Stimulated activated CD8-positive, alpha-beta memory T cell treated with anti-CD3 and anti-CD28 coated beads, Interleukin-4, amount 100 ng/mL, for 1 hour (primary cell): ENCODE measurements at places on chromosomes 2 and 18.

DNA sequence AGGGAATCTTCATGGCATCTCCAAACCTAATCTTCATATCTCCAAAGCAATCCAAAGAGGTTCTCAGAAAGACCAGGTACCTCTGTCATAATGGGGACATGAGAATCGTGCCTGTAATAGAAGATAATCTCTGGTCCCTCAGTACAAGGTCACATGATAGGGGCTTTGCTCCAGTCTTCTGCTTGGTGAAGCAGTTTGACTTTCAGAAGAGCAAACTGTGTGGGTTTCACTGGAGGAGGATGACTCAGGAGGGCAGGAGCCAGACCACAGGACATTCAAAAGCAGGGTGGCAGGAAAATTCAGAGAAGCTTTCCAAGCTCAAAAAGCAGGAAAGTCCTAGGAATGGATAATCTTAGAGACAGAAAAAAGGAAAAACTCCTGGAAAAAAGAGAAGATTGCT lies 10.6 kb upstream of the PAX3 start:
- no peak for DNase-seq

GRCh38 chr2:183029219-183029618 lies 9.0 kb downstream of the NCKAP1 start:
- DNase-seq, result no peak

- no peak for DNase-seq
These were observed 734.2 kb upstream of the CHAC2 start for GRCh38 chr2:53033411-53033810.

DNA sequence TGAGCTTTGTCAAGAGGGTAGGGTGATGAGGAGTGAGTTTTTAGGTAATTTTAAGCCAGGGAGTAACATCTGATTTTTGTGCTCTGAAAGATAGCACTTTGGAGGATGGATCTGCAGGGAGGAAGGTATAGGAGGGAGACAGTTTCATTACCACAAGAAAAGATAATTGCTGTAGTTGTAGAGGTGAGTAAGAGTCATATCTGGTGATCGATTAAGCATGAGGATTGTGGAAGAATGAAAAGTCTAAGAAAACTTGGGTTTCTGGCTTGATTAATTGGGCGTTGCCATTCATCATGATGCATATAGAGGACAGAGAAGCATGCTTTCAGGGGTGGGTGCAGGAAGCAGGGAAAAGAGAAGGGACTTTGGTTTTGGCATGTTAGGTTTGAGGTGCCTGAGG lies 18.5 kb downstream of the KCMF1 start:
- DNase-seq, result no peak

GRCh38 chr2:154439156-154439555 lies 259.3 kb upstream of the KCNJ3 start:
- no peak for DNase-seq
